CD4-positive, alpha-beta T cell treated with Interferon alpha-2 for 1 hour (primary cell): ENCODE measurements at places on chromosomes 6 and 20.

- no peak for DNase-seq
Measured at GRCh38 chr6:775863-776262, 82.9 kb upstream of the EXOC2 start.

DNA sequence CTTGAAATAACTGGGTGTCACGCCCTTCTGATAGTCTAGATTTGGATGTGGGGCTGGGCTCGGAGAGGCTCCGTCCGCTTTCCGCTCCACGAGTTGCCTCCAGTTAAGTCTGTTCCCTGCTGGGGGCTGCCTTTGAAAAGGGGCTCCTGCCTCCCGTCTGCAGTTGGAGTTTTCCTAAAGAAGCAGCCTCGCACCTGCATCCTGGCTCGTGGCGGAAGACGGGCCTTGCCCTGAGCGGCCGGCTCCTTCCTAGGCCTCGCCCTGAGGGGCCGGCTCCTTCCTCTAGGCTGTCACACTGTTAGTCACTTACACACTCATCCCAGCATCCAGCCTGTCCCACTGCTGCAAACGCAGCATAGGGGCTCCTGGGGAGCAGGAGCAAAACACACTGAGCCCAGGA lies 74.4 kb downstream of the SMOC2 start:
- DNase-seq: no peak

GRCh38 chr6:155084431-155085123 lies 89.5 kb downstream of the TIAM2 start:
- DNase-seq: no peak

DNA sequence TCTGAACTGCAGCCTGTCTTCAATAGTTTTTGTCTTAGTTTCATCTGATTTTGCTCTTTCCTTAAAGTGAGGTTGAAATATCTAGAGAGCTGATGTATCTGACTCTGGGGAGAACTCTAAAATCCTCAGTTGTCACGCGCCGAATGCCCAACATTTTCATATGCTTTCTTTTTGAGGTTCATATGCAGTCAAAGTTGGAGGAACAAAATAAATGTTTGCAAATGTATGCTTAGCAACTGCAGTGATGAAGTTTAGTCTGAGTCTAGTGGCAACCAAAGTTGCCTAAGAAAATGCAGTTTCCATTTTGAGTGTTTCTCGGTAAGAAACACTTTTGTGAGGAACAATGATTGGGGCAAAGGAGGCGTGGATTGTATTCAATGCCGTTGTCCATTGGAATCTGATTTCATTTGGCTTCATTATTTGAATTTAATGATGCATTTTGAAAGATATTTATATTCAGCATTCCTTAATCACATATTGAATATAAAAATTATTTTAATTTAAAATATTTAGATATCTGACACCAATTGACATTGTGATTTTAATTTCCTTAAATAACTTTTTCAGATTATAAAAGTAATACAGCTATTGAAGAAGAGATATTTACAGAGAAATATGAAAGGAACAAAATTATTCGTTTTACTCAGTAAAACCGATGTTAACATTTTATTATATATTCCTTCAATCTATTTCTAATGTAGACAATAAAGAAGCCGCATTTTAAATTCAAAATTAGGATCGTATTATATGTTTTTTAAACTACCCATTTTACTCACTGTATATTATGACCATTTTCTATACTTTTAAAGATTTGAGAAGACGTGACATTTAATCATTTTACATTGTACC lies 122.0 kb downstream of the PLEKHG1 start:
- DNase-seq: no peak

DNA sequence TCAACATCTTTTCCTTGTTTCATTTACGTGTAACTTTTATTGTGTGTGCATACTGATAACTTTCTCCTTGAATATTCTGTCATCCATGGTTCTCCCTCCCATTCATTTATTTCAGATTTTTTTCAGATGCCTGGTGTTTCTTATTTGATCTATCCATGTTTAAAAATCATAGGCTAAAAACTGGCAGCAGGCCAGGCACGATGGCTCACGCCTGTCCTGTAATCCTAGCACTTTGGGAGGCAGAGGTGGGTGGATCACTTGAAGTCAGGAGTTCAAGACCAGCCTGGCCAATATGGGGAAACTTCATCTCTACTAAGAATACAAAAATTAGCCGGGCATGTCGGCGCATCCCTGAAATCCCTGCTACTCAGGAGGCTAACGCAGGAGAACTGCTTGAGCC lies 31.1 kb downstream of the ABT1 start:
- DNase-seq: no peak

DNA sequence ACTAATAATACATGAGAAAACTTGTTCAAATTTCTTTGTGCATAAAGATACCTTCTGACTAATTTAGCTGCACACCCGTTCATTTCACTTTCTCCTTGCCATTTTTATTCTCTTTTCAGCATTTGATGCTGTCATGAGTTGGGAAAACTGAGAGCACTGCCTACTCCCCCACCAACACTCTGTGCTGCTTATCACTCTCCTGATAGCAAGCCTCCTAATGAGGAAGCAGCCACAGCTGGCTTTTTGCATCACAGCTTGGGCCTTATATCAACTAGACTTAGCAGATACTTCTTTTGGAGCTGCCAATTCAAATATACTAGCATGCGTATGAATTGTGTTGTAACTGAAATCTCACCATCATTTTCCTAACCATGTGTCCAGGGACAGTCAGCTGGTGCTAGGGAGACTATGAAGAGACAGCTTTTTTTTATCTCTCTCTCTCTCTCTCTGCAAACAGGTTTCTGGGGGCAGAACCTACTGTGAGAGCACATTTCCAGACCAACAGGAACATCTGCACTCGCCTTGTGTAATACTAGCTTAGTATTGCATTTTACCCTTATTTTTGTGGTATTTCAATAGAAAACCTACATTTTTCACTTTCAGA lies 699.0 kb downstream of the KHDRBS2 start:
- no peak for DNase-seq

DNA sequence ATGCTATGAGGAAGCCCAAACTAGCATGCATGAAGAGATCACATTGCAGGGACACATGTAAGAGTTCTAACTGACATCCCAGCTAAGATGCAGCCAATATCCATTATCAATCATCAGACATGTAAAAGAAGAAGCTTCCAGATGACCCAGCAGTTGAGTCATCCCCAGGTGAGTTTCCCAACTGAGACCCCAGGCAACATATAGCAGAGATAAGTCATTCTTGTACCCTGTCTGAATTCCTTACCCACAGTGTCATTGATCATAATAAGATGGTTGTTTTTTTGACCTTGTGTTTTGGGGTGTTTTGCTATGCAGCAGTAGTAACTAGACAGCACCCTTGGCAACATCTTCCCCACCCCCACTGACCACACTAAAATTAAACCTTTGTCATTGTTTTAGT lies 18.9 kb downstream of the SIRPD start:
- no peak for DNase-seq

DNA sequence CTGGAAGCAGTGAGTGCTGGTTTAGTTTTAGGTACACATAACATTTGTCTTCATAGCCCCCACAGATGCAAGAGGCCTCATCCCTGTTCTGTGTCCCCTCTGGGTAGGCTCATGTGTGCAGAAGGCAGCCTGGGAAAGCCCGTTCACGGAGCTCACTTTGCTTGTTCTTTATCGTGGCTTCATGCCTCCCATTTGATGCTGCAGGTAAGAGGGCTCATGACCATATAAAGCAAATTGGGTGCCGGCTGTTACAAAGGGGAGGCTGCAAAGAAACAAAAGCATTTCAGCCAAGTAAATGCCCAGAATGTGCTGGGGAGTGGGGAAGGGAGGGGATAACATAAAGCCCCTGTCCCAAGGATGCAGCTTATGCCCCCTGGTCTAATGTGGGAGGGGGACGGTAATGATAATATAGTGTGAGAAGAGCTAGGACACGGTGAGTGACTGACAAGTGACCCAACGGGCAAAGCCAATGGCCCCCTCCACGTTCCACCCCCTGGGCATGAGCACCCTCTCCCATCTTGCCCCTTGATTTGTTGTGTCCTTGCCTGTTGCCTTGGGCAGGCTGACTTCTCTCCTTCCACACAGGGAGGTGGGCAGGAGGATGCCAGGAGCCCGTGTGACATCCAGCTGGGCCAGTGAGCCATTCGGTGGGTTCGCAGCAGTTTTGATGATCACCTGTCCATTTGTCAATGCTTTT lies 138.0 kb downstream of the FOXO3 start:
- DNase-seq: no peak

- DNase-seq: no peak
Measured at GRCh38 chr6:135935941-135936601, 84.6 kb downstream of the PDE7B start.

DNA sequence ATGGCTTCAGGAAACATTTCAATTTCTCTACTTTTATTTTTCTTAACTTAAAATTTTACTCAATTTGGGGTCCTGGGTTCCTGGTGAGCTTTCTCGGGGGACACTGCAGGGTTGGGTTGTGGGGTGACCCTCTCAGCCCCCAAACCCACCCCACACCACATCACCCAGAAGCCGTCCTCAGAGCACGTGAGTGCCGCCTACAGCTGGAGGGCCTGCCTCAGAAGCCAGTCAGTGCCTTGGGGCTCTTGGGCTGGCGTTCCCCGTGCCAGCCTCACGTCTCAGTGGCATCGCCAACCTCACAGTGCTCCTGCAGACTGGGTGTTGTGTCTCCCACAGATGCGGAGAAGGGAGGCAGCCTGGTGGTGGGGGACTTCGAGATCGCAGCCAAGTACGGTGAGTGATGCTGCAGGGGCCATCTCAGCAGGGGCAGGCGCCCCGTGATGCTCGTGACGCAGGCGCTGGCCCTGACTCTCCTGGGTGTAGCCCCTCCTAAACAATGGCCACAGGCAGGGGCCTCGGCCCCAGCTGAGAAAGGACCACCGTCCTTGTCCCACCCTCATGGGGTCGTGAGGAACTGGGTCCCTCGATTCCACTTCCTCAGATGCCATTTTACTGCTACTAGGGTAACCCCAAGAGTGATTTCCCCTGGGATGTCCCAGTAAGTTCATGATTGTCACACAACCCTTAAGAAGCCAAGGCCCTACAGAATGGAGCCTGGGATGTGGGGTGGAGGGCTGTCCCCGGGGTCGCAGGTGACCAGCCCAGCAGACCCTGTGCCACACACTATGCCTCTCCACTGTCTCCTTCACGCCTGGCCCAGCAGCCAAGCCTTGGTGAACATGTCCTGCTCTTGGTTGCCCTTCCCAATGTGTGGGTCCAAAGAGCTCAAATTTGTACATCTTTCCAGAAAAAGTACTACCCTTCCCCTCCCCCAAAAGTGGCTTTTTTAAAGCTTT lies 23.8 kb upstream of the PYGB start:
- no peak for DNase-seq

GRCh38 chr6:87692086-87692485 lies 9.9 kb downstream of the AKIRIN2 start:
- no peak for DNase-seq

GRCh38 chr20:11676630-11677287 lies 240.9 kb upstream of the BTBD3 start:
- DNase-seq: no peak

DNA sequence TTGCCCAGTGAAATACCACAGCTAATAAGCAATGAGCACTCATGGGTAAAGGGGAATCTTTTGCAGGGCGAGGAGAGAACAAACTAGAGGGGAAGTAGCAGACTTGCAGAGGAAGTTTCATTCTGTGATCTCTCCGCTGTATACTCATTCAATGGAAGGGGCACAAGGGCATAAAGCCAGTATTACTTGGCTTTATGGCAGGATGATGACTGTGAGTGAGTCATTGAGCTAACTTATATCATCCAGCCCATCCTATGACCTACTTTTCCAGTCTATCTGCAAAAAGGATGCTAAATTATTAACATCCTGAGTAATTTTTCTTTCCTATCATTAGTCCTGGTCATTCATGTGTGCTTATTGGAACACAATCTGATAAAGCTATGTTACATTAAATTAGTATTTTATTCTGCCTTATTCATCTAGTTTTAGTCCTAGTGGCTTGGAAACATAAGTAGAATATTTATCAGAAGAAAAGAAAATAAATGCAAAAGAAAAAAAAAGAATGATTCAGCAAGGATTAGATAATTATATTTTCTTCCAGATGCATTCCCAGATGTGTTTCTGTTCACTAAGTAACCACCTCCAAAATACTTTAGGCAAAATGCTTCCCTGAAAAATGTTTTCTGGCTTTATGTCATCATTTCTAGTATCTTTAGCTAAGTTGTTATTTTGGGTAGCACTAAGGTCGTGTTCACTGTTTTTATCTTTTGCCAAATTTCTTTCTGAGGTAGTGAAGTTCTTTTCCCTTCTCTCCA lies 471.7 kb downstream of the CDKAL1 start:
- DNase-seq: no peak

- no peak for DNase-seq
Measured at GRCh38 chr20:39873286-39873685, 815.8 kb downstream of the MAFB start.

DNA sequence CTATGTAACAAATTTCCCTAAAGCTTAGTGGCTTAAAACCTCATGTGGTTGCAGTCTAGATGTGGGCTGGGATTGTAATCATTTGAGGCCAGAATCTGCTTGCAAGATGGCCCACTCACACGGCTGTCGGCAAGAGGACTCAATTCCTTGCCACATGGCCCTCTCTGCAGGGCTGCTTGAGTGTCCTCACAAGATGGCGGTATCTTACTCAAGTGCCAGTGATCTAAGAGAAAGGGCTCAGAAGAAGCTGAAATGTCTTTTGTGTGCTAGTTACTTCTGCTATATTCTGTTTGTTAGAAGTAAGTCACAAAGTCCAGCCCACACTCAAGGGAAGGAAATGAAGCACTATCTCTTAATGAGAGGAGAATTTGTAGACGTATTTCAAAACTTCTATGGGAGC lies 47.1 kb upstream of the PMEPA1 start:
- no peak for DNase-seq

- no peak for DNase-seq
Measured at GRCh38 chr6:14918200-14918907, 327.5 kb upstream of the JARID2 start.

- DNase-seq: no peak
Measured at GRCh38 chr6:88008831-88009231, 38.8 kb upstream of the SPACA1 start.

DNA sequence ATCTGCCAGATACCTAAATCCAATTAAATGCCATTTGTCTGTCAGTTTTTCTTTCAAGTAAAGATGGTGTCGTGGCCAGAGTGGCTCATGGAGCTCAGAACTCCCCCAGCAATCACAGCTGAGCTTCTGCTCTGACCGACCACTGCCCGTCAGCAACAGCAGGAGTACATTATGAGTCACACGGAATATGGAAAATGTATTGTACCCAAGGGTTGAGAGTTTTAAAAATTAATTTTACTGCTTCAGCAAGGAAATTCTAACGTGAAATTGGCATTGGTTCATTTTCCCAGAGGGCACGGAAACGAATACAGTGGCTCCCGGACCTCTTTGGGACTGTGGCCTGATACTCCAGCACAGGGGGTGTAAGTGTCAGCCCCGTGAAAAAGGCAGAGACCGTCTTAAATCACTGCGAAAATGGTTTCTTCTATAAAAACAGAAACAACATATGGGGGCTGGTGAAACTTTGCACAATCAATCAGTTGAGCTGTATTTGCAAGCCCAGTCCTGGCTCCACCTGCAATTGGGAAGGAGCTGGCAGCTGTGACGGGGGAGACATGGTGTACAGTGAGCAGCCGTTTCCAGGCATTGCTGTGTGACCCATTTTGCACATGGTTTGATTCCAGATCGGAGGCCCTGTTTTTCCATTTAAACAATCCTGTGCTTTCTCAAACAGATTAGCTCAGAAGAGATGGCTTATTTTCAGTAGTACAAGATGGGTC lies 12.8 kb downstream of the NPEPL1 start:
- no peak for DNase-seq

- DNase-seq: no peak
Measured at GRCh38 chr20:24981790-24982189, 10.8 kb downstream of the APMAP start.

- DNase-seq: no peak
Measured at GRCh38 chr6:116354236-116354635, 16.5 kb upstream of the DSE start.
